ENCODE measurements at places on chromosomes 5 and 9. TPM values are rescaled to one million over a fixed set of nuclear protein-coding genes. Genes with fewer than 3 reads are reported as not detected.

ESM1 gene
- total RNA-seq = 212 TPM

ZFP2 gene
- total RNA-seq = 0.22 TPM

INSL4 gene
- not detected for total RNA-seq

RAD50 gene
- total RNA-seq = 42.3 TPM

PTGR1 gene
- total RNA-seq = 77.0 TPM

OR2S2 gene
- 0.12 TPM for total RNA-seq

SH2D3C gene
- total RNA-seq = 0.11 TPM

ADAMTS19 gene
- 1.2 TPM for total RNA-seq
